ENCODE measurements at places on chromosomes 5 and 9.

DNA sequence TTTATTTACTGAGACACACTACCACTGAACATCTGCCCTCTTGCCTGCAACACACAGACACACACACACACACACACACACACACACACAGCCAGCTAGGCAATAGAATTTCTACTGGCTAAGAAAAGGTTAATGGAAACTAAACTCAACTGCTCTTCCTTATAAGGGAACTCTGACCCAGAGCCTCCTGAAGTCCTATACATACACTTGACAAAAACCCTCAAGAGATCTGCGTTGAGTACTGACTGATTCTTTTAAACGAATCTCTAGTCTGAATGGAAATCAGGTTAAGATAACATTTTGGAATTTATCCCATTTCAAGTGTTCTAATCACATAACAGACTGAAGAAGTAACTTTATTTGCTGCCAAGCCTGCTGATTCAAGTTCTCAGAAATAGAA lies 25.9 kb upstream of the TRPM3 start:
- no peak for DNase-seq

DNA sequence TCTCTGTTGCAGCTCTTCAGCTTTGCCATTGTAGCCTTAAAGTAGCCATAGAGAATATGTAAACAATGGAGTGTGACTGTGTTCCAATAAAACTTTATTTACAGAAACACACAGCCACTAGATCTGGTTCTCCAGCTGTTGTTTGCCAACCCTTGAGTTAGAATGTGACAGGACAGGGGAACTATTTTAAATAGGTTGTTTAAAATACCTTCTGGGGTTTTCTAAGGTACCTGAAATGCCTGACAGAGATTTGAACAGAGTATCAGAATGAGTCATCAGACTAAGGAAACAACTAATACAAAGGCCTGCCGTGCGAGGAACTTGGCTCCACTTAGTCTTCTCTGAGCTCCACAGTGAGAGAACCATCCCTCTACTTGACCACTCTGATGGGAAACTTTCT lies 85.4 kb downstream of the HSD17B4 start:
- DNase-seq, result no peak

DNA sequence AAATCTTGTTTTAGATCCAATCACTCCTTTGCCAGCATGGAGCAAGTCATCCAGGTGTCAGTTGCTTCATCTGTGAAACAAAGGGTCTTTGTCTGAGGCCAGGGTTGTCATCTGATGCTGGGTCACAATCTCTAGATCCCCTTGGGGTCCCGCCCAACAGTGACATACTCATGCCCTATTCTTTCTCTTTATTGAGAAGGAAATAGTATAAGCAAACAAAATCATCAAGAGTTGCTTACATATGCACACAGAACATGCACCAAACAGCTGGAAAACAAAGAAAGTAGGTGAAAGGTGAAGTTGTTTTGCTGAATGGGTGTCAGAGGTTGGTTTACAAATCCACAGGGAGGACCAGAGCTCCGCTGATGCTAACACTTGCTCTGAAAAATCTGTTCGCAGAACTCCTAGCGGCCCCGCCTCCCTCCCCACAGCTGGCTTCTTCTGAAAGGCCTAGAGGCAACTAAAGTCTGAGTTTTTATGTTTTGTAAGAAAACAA lies 106.1 kb upstream of the SLC44A1 start:
- no peak for DNase-seq

DNA sequence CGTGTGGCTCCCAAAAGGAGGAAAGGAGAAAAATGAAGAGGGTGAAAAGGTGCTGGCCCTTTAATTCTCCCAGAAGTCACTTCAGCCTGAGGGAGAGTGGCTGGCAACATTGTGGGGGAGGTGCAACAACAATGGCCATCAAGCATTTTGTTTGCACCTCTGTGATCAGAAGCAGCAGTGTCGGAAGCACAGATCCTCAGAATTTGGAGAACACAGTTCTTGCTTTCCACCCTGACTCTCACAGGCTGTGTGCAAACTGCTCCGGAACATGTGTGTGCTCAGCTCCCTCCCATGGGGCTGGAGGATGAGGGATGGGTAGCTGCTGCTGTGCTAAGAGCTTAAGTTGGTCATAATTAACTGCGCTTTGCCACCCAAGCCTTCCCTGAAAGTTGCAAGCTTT lies 127.1 kb downstream of the DPYSL3 start:
- DNase-seq, result no peak

DNA sequence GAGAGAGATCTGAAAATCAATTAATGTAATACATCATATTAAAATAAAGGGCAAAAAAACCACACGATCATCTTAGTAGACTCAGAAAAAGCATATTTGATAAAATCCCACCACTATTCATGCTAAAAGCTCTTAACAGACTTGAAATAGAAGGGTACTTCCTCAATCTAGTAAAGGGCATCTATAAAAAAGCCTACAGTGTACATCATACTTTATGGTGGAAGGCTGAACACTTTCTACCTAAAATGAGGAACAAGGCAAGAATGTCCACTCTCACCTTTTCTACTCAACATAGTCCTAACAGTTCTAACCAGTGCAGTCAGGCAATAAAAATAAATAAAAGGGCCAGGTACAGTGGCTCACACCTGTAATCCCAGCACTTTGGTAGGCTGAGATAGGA lies 38.9 kb downstream of the POLK start:
- no peak for DNase-seq

GRCh38 chr5:140146523-140146842 lies 20.7 kb downstream of the IGIP start:
- no peak for DNase-seq

DNA sequence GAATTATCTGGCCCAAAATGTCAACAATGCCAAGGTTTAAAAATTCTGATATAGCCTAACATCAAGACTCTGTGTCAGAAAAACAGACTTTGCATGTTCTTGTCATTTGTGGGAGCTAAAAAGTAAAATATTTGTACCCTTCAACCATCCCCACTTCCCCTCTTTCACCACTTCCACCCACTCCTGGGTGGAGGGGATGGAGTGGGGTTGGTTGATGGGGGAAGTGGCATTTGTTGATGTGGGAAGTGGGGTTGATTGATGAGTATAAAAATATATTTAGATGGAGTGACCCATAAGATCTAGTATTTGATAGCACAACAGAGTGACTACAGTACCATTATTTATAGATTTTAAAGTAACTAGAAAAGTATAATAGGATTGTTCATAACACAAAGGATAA lies 55.0 kb upstream of the C9orf72 start:
- no peak for DNase-seq

DNA sequence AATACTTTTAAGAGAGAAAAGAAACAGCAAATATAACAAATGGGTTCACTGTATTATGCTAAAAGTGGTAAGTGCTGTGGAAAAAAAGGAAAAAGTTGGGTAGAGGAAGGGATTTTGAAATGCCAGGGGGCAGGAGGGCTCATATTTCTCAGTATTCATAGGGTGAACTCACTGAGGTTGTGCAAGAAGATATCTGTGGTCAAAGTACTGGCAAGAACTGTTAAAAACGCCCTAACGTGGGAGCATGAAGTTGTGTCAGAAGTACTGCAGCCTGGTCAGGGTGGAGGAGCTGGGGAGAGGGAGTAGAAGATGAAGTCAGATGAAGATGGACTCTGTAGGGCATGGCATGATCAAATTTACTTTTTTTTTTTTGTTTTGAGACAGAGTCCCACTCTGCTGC lies 31.2 kb upstream of the SLC28A3 start:
- no peak for DNase-seq

GRCh38 chr5:165152058-165152457 lies 1646.6 kb downstream of the MAT2B start:
- no peak for DNase-seq

- no peak for DNase-seq
Measured at GRCh38 chr9:20321423-20322082, 300.7 kb downstream of the MLLT3 start.

GRCh38 chr9:5485378-5486085 lies 24.8 kb upstream of the PDCD1LG2 start:
- no peak for DNase-seq

All from hematopoietic multipotent progenitor cell treated with erythropoietin and hydrocortisone succinate and interleukin-3 and kit ligand, for 15 days (in vitro differentiated cells).